Epithelial cell of prostate (primary cell): ENCODE measurements at places on chromosomes 16 and 17.

DNA sequence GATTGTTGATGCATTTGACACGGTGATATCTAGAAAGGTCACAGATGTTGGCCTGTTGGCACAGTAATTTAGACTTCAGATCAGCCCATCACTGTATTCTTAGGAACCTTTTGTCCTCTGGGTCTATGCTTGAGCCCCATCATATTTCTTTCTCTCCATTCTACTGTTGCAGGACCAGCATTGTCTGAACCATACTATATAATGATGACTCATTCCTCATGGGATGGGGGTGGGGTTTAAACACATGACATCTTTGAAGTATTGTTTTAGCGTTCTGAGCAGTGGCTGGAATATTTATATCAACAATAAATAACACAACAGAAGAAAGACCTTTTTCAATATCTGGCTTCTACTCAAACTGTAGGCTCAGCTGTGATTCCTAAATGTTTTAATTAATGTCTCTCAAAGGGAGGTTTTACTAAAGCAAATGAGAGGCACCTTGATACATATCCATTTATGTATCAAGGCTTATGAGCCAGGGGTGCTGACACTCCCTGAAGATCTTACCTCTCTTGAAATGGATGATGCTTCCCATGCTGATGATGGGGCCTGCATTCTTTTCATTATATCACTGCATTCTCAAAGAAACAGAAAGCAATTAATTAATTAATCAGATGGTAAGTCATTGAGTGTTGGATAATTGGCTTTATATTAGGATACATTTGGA, 379.0 kb upstream of the GOT2 start:
- DNase-seq = no peak

GRCh38 chr17:5587438-5588032, 3.2 kb upstream of the NLRP1 start:
- no peak for DNase-seq

- DNase-seq = no peak
Measured at GRCh38 chr16:84924331-84925091, 86.8 kb downstream of the ZDHHC7 start.

GRCh38 chr16:11797957-11798299, 870 bp upstream of the ZC3H7A start:
- DNase-seq = no peak

DNA sequence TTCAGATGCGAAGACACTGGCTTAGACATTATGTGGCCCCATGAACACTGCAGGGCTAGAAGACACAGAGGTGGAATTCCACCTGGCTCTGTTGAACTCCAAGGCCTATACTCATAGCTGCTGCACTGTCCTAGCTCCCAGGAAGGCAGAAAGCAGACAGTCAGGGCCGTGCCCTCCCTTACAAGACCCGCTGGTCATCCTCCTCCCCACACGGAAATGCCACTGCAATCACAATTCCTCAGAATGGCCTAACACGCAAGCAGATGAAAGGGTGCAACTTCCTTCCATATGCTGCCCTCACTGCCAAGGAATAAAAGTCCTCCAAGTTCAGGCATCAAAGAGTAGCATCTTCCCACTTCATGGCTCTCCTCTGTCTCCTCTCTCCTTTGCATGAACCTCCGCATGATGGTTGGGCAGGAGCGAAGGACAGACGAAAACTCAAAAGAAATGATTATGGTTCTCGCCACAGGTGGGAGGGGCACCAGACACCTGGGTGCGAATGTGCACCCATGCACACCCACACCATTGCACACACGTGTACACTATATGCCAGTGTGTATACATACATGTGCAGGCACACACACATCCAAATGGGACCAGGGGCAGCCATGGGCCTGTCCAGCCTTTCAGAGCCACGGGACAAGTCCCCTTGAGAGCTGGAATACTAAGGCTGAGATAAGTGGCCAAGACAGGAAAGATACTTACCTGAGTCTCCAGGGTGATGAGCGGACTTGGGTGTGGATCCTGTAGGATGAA, 113.3 kb downstream of the XYLT1 start:
- DNase-seq = no peak

DNA sequence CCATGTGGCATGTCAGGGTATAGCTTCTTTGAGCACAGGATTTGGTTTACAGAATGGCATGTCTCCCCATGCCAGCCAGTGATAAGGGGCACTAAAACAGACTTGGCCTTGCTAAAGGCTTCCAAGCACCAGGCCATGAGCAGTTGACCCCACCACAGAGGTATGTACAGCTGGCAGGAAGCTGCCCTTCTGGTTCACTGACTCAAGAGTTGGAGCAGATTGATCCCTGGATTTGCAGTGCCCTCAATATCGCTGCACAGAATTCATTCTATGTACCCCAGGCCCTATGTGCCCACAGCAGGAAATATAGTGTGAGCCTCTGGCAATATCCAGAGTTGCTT, 24.3 kb downstream of the HLF start:
- no peak for DNase-seq

DNA sequence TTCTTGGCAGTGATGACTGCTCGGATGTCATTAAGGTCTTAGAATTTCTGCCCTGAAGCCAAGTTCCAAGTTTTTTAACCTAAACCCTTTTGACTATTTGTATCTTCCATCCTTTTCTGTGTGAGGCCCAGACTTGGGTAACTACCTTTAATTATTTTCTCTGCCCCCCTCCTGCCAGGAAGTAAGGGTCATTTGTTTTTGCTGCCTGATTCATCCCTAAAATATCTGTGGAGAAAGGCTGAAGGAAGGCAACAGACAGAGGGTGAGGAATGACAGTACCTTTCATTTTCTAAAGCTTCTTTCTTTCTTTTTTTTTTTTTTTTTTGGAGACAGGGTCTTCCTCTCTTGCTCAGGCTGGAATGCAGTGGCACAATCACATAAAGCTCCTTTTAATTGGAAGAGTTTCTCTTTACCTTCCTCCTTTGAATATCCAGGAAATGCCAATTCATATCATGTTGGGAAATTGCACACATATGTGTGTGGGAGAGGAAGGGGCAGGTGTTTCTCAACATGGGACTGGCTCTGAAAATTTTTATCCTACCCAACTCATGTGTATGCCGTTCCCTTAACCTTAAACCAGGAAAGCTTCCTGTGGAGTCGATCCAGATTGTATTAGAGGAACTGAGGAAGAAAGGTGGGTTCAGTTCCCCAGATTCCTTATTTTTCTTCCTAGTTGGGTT, 957 bp downstream of the VPS25 start:
- no peak for DNase-seq

DNA sequence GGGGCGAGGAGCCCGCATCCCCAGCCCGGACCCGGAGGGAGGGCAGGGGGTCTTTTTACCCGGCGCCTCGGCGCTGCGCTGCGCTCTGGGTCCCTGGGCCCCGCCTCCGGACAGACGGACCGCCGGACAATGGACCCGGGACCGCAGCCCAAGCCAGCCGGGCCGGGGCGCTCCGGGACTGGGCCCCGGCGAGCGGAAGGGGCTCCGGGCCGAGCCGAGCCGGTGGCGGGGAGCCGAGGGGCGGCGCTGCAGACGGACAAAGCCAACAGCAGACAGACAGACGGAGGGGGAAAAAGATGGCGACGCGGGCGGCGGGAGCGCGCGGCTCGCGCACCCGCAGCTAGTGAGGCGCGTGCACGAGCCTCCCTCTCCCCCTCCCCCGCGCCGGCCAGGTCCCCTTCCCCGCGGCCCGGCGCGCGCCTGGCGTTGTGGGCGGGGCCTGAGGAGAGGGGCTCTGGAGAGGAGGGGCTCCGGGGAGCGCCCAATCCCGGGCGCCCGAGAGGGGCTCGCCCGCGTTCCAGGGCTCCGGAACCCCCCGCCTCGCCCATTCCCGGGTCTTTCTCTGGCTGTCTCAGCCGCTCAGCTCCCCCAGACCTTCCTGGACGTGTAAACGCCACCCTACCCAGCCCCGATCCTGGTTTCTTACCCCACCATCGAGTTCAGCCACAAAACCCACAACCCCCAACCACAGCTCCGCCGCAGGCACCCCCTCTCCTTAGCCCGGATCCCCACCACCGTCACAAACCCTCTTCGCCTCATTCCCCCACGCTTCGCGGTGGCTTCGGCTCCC, at the start of gene ZNF821:
Gene ZNF821 (minus strand): TSS at position 334 of the 790 bp plus-strand sequence. CDS start 4,236 bp downstream, outside the sequence.
- peak; percentile 8 for DNase-seq

DNA sequence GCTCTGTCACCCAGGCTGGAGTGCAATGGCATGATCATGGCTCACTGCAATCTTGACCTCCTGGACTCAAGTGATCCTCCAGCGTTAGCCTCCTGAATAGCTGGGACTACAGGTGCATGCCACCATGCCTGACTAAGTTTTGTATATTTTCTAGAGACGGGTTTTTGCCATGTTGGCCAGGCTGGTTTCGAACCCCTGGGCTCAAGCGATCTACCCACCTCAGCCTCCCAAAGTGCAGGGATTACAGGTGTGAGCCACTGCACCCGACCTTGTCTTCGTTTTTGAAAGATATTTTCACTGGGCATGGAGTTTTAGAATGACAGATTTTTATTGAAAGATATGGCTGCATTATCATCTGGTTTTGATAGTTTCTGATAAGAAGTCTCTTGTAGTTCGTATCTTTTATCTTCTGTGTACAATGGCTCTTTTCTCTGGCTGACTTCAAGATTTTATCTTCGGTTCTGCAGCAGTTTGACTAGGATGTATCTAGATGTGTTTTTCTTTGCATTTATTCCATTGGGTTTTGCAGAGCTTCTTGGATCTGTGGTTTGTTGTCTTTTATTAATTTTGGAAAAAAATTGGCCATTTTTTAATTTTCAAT, 14.6 kb downstream of the ADGRG5 start:
- DNase-seq = no peak

DNA sequence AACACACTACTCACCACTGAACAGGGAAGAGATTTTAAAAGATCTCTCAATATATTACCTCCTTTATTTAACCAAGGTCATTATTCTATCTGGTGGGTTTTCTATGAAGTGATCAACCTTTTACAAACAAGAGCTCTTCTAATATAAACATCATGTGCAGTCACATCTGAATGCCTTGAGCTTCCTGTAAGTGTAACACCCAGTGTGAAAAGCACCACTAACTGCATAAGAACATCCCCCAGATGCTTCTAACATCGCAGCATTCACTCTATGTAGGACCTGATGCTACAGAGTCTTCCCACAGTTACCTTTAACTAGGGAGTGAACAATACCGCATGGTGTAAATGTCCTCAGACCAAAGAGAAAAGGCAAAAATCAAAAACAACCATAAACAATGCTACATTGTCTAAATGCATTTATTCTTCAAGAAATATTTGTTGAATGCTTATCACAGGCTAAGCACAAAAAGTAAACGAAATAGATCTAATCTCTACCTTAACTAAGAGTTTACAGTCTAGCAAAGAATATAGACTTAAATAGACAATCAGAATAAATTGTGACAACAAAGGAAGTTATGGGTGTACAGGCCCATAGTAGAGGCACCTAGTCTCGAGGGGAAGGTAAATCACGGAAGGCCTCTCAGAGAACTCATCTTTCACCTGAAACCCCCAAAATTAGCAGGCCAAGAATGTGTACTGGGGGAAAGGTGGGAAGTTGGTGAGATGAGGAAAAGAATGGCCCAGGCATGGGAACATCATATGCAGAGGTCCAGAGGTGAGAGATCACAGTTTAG, 16.2 kb downstream of the SKAP1 start:
- DNase-seq = no peak

- DNase-seq = no peak
Measured at GRCh38 chr17:36057911-36058310, 6.2 kb upstream of the CCL18 start.

DNA sequence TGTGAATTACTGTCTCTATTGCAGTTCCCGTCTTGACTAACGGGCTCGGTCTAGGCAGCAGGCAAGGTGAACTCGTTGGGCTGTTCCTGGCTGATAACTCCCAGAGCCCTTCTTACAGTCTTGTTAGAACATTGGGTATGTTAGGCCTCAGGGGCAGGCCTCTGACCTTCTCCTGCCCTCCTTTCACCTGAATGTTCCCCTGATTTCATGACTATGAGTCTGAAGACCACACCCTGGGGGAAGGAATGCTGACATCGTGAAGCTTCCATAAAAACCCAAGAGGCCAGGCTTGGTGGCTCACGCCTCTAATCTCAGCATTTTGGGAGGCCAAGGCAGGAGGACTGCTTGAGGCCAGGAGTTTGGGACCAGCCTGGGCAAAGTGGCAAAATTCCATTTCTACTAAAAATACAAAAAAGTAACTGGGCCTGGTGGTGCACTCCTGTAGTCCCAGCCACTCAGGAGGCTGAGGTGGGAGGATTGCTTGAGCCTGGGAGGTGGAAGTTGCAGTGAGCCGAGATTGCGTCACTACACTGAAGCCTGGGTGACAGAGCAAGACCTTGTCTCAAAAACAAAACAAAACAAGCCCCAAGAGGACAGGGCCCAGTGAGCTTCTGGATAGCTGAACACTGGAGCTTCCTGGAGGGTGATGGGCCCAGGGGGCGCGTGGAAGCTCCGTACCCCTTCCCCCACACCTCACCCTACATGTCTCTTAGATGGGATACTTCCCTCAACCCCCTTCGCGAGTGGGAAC, 47.8 kb upstream of the FBXO47 start:
- no peak for DNase-seq

DNA sequence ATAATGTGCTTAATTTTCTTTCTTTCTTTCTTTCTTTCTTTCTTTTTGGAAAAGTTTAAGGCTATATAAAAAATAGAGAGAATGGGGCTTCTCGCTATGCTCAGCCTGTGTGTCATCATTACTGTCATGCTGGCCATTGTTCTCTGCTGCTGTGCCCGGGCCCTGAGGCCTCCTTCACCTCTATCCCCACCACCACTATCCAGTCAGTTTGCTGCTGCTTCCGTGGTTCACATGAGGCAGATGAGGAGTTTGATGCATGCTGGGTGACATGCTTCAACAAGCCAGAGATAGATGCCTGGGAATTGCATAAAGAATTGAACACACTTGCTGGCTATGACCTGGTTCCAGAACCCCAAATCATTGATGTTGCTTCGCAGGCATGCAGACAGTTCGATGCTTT, 36.3 kb downstream of the PITPNC1 start:
- peak; percentile 44 for DNase-seq

DNA sequence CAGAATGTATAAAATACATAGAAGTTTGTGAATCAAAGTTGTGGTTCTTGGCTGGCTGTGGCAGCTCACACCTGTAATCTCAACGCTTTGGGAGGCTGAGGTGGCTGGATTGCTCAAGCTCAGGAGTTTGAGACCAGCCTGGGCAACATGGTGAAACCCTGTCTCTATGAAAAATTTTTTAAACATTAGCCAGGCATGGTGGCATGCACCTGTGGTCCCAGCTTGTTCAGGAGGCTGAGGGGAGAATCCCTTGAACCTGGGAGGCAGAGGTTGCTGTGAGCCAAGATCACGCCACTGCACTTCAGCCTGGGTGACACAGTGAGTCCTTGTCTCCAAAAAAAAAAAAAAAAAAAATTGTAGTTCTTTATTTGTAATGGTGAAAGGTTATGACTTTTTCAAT, 13.8 kb upstream of the APPBP2 start:
- DNase-seq = no peak
